ENCODE measurements at places on chromosomes 4 and X.

GRCh38 chr4:115433491-115433890 lies 320.1 kb upstream of the NDST4 start:
- no peak overlapping the region for H3K27ac ChIP-seq
- H3K4me3 ChIP-seq, result no peak overlapping the region
- no peaks in the 10 kb centered on the region for H3K36me3 ChIP-seq
- no peaks in the 10 kb centered on the region for H3K4me1 ChIP-seq
- H3K27me3 ChIP-seq, result no peaks in the 10 kb centered on the region
- DNase-seq, result no peak

GRCh38 chr4:53709693-53710092 lies 118.4 kb upstream of the LNX1 start:
- no peaks in the 10 kb centered on the region for H3K36me3 ChIP-seq
- no peak overlapping the region for H3K27ac ChIP-seq
- H3K4me1 ChIP-seq, result no peaks in the 10 kb centered on the region

DNA sequence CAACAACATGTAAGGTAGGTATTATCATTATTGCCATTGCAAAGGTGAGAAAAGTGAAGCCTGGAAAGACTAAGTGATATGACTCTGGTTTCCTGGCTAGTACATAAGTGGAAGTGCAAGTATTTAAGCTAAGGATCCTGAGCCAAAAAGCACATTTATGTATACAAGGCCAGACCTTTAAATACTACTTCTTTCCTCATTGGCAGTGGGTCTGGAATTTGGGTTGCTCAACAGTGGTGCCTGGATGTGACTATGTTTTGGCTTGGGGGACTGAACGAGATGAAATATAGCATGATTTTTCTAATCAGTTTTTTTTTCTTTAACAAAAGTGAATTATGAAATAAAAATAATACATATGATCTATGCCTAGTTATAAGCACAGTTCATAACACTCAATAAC lies 7.4 kb upstream of the FGF13 start:
- no peaks in the 10 kb centered on the region for H3K4me1 ChIP-seq
- no peak for DNase-seq
- H3K27me3 ChIP-seq, result no peaks in the 10 kb centered on the region

- DNase-seq, result no peak
- no peaks in the 10 kb centered on the region for H3K4me1 ChIP-seq
- H3K27ac ChIP-seq, result no peak overlapping the region
These were observed 19.7 kb upstream of the MAGEE1 start for GRCh38 chrX:76407795-76408194.

Data from H1 (cell line).